Effector memory CD8-positive, alpha-beta T cell (primary cell): ENCODE measurements at places on chromosomes 3 and 15.

- no peaks in the 10 kb centered on the region for H3K27me3 ChIP-seq
- H3K4me1 ChIP-seq, result peaks cover 32% of the 10 kb centered on the region
- H3K27ac ChIP-seq, result peak overlapping the region; percentile 97
- DNase-seq, result no peak
- peaks cover 62% of the 10 kb centered on the region for H3K36me3 ChIP-seq
- H3K4me3 ChIP-seq, result peak overlapping the region; percentile 100
Measured at GRCh38 chr3:185936273-185936629, 1.6 kb downstream of the TRA2B start.

GRCh38 chr3:145383416-145383815, 777.6 kb downstream of the PLOD2 start:
- H3K27me3 ChIP-seq, result no peaks in the 10 kb centered on the region
- no peak overlapping the region for H3K4me3 ChIP-seq
- H3K4me1 ChIP-seq, result no peaks in the 10 kb centered on the region
- no peak overlapping the region for H3K27ac ChIP-seq
- no peaks in the 10 kb centered on the region for H3K36me3 ChIP-seq

DNA sequence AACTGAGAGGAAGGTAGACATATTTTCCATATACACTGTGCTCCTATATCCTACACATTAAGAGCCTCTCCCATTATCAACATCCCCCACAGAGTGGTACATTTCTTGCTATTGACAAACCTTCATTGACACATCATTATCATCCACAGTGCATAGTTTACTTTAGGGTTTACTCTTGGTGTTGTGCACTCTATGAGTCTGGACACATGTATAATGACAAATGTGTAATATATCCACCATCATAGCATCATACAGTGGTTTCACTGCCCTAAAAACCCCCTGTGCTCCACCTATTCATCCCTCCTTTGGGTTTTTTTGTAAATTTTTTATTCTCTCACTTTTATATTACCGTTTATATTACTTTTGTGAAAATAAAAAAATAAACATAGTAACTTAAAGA, 22.2 kb upstream of the CLDN18 start:
- no peak overlapping the region for H3K4me3 ChIP-seq
- no peak overlapping the region for H3K27ac ChIP-seq
- H3K36me3 ChIP-seq, result no peaks in the 10 kb centered on the region
- no peaks in the 10 kb centered on the region for H3K4me1 ChIP-seq

DNA sequence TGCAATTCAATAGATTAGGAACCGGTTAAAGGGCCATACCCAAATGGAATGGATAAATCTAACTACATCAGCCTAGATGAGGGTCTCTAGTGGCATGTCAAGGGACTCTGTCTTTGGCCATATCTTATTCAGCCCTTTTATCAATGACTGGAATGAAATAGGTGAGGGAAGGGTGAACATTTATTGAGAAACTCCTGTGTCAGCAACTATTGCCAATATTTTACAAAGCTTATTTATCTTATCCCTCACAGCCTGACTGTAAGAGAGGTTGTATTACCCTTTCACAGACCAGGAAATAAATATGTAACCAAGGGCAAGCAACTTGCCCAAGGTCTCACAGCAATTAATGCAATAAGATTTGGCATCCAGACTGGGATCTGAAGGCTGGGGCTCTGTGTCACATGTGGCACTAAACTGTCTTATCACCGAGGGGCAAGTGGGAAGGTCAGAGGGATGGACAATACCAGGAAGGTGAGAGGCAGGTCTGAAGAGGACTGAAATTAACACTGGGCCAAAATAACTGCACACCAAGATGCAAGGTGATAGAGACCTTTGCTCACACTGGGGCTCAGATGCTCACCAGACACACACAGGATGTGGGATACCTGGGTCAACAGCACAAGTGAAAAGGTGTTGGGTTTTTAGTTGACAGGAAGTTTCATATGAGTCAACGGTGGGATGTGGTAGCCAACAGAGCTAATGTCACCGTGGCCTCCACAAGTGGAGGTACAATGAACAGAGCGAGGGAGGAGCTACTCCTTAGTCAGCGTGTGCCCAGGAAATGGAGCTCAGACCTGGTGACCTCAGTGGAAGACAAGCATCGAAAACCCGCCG, 261.3 kb downstream of the RPLP1 start:
- peak overlapping the region; percentile 69 for H3K4me3 ChIP-seq
- DNase-seq, result peak; percentile 73
- H3K36me3 ChIP-seq, result peaks cover 9% of the 10 kb centered on the region
- no peaks in the 10 kb centered on the region for H3K27me3 ChIP-seq
- peaks cover 73% of the 10 kb centered on the region for H3K4me1 ChIP-seq

DNA sequence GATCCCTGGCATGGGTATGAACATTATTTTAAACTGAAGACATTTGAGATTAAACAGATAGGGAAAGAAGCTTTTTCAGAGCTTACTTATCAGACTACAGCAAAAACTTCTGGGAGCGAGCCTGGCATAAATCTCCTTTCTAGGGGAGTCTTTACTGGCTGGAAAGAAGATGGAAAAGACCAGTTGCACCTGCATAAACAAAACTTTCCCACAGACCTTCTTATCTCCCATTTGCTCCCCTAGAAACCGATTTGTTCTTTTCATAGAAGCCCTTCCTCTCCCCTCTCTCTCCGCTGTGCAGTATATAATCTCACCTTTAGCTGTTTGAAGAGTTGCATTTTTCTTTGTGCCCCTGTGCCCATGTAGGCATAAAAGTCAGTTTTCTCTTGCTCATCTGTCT, 93.2 kb downstream of the CHRNA7 start:
- DNase-seq, result no peak
- no peaks in the 10 kb centered on the region for H3K36me3 ChIP-seq
- peaks cover 3% of the 10 kb centered on the region for H3K4me1 ChIP-seq

- peak overlapping the region; percentile 94 for H3K27ac ChIP-seq
- no peaks in the 10 kb centered on the region for H3K27me3 ChIP-seq
- H3K4me1 ChIP-seq, result peaks cover 59% of the 10 kb centered on the region
- peak overlapping the region; percentile 99 for H3K4me3 ChIP-seq
- DNase-seq, result peak; percentile 43
Measured at GRCh38 chr3:20043396-20043795, 3.1 kb downstream of the KAT2B start.
